DMS153 (cell line): ENCODE measurements at places on chromosomes 2 and 18.

- peak; percentile 92 for DNase-seq
Measured at GRCh38 chr2:212940816-212941215, 210.6 kb downstream of the IKZF2 start.

- no peak for DNase-seq
Measured at GRCh38 chr2:96291751-96292150, 13.6 kb downstream of the SNRNP200 start.

- DNase-seq = no peak
Measured at GRCh38 chr2:108228006-108228405, 11.8 kb upstream of the SULT1C3 start.

DNA sequence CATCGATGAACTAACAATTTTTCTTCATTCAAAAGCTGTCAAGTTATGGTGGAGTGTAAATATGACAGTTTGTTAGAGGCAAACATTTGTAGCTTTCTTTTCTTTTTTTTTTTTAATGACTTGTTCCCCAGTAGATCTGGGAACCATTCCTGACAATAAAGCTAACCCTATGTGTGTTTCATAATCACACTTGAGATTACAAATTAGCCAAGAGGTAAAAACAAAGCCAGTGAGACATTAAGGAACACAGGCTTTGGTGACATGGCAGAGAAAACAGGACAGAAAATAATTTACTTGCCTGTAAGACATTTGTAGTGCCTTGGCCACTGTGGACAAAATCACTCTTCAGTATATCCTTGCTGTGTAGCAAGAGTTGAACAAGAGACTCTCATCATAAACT is 135.9 kb downstream of the UBE2E3 start:
- no peak for DNase-seq

DNA sequence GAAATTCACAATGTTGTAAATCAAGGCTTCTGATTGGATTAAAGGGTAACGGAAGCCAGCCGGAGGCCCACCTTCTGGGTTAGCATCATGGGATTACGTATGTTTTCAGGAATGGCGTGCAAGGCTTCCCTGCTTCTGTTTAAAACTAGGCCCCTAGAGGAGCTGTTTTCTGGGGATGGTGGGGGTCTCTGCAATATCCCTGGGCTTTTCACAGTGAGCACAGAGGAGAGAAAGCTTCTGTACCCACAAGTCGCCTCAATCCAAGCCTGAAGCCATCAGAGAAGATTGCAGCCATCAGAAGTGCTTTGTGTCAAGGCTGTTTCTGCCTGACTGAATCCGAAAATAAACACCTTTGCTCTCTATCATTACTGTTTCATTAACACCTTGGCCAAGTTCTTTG is 226.9 kb upstream of the SMIM21 start:
- DNase-seq = no peak

DNA sequence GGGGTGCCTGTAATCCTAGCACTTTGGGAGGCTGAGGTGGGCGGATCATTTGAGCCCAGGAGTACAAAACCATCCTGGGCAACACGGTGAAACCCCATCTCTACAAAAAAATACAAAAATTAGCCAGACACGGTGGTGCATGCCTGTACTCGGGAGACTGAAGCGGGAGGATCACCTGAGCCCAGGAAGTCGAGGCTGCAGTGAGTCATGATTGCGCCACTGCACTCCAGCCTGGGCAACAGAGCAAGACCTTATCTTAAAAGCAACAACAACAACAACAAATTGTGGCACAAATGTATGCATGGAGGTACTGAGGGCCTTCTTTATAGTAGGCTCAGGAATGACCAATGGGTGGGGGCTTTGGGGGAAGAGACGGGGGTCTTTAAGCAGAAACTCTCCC is 38.5 kb downstream of the HPCAL1 start:
- no peak for DNase-seq

DNA sequence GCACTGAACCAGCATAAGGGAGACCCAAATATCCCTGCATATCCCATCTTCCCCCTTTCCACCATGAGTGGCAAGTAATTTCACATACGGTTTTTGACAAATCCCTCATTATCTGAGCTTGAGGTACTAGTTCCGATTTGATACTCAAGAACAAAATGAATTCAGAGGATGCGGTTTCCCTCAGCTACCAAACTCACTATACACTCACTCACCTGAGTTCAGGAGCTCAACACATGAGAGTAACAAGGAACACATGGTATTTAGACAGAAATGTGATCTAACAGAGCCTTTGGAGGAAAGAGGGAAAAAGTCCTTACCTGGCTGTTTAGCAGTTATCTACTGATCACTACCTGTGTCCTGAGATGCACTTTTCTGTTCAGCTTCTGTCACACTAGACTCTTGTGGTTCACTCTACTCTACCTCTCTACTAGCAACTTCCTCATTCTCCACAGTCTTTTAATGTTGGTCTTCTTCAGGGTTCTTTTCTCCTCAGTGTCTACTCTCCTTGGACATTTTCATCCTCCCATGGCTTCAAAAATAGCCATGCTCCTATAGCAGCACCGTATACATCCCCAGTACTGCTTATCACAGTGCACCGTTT is 25.1 kb downstream of the ASXL2 start:
- no peak for DNase-seq

DNA sequence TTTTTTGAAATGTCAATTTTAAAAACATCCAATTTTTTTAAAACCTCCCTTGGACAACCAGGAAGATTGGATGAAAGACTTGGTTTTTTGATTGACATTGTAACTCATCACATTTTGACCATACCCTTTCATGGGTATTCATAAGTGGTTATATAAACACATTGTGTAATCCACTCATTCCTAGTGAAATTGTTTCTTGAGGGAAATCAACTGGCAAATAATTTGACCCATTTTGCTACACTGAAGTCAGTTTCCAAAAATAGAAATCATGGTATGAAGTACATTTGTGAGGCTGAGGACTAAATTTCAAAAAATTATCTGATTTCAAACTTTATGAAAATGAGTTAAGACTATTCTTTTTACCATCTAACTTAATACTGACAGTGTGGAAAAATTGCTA is 31.5 kb downstream of the FBXO48 start:
- DNase-seq = no peak

DNA sequence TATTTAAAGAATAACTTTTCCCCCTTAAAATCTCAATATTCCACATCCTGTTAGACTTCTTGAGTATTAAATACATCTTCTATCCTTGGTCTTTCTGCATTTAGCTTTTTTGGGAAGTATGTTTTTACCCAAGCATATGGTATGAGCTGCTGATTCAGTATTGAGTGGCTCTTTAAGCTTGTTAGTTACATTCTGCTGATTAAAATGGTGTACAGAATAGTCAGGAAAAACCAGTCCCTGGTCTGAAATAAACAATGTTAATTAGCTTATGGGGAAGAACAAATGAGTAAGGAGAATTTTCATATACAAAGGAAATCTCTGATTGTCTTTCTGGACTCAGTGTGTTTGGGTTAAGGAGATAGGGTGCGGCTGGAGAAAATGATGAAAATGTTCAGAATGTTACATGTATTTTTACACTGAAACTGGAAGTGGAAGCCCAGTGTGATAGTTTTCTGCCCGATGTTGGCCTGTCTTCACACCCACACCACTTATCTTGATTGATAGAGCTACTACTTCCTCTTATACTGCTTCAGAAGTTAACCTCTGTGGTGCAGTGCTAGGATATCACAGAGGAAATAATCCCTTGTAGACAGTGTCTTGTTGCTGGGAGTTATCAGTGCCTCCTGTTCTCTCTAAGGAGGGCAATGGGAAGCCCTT is 84.0 kb downstream of the MSH2 start:
- no peak for DNase-seq

DNA sequence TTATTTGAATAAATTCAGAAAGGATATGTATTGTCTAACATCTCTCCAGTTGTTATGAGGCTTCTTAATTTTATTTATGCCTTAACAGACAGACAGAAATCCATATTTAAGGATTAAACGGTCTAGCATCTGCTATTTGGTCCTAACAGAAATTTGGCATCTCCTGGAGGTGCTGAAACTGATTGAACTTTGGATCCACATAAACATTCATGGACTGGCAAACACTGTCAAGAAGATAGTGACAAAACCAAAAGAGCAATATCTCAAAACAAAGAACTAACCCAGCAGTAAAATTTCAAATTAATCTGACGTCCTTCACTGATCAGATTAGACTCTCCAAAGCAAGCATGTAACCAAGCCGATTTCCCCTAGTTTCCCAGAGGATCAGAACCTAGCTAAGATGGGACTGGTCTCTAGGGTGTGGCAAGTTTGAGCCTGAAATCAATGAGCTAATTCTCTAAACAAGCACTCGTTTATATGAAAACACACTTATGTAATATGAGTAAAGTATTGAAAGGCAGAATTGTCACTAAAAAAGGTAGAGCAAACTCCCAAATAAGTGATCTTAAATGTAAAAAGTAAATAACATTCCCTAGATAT is 139.5 kb downstream of the NOL4 start:
- DNase-seq = no peak

- DNase-seq = no peak
Measured at GRCh38 chr2:225340923-225341322, 58.6 kb upstream of the NYAP2 start.

DNA sequence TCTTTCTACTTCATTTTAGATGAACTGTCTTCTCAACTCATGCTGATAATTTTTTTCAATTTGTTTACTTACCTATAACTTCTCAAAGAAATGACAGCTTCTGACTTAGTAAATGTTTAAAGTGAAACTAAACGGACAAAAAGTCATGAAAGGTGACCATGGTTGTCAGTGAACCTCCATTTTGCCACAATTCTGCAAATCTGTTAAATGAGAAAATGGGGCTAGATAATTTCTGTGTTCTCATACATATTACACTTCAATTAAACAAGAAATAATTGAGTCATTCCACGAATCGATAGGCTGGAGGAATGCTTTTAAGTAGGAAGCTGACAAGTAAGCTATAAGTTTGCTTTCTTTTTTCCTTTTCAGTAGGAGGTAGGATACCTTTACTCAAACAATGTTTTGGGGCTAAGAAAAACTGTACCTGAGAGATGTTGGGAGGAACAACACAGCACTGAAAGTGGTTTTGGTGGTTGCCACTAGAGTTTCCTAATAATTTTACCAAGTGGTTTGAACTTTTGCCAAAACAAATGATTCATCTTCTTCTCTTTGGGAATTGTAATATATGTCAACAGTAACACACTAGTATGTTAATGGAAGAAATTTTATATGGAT is 17.1 kb downstream of the DYNAP start:
- DNase-seq = no peak

GRCh38 chr18:5197032-5197434 is at the start of gene AKAIN1:
TSS of gene AKAIN1 (minus strand) at chr18:5197257. CDS start at chr18:5197053, 204 bp downstream.
- DNase-seq = no peak

DNA sequence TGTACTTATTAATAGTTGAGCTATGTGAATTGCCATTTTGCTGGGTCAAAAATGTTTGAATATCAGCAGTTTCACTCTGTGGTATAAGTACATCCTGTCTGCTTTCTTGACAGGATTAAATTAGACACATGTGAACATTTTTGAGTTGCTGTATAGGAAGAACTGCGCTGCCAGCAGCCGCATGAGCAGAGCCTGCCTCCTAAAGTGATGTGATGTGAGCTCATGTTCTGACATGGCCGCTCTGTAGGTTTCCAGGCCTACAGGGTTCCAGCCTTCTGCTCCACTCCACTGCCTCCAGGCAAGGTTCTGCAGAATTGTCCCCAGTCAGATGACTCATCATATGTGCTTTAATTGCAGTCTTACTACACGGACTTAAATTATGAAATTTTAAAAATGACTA is 119.7 kb upstream of the NFATC1 start:
- DNase-seq = no peak

- DNase-seq = no peak
Measured at GRCh38 chr2:68936427-68936826, 16.3 kb downstream of the GKN2 start.

DNA sequence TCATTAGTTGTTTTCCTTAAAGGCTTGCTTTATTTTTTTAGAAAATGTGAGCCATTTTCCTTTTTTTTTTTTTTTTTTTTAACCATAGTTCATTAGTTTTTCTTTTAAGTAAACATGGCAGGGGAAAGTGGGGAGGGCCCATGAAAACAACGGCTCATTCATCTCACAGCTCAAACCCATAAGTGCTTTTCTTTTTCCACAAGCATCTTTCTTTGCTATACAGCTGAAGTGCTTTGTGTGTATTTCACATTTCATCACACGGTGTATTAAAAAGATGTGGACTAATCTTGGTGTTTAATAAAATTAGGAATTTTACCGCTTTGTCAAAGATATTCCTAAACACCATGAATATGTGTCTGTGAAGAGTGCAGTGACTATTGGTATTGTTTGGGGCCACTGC is 41.6 kb downstream of the RHBDD1 start:
- DNase-seq = no peak

GRCh38 chr2:188976545-188977268 is 2.5 kb downstream of the COL3A1 start:
- no peak for DNase-seq

GRCh38 chr2:55231546-55232083 is 478 bp downstream of the CLHC1 start:
- DNase-seq = no peak

DNA sequence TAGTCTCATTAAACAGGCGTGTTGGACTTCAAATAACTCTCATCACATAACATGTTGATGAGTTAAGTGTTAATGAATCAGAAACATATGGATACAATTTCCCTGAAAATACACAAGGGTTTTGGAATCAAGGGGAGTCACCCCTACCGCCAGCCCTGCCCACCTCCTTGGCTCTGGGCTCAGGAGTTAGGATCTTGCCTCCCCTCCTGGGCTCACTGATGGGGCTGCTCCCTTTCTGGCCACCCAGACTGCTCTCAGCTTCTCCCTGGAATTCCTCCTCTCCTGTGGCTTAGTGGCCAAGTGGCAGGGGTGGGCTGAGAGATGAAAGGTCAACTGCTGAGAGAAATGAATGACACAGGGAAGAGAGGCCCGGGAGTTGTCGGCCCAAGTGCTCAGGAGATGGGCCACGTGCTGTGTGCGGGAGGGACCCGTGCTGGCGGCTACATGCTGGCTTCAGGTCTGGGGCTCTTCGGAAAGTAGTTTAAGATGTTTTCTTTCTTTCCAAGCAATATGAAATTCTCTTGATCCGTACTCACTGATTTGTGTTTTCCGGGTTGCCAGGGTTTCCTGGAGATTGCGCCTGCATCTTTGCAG is 55.8 kb upstream of the TNP1 start:
- no peak for DNase-seq

DNA sequence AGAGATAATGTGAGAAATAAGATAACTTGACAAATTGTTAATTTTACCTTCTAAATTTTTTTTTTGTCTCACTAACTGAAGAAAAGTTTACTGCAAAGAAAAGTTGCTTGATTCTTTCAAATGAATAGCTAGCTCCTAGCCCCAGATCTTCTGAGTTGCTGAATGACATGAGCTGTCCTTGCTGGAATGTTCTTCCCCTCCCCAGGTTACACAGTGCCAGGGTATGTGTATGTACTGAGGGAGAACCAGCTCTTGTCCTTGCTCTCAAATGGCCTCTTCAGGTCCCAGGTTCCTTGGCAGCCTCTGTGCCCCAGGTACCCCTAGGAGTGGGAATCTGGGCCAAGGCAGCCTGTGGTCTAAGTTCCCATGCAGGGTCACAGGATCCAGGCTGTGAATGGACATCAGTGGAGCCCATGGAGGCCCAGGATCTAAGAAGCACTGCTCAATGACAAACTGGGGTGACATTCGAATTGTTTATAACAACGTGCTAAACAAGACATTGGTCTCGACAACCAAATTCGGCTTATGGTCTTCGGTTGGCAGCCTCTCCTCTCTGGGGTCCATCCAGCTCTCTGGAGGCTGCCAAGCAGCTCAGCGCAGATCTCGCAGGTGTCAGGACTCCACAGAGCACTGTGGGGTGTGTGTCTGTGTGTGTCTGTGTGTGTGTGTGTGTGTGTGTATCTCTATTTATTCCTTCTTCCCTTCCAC is 17.1 kb upstream of the INO80C start:
- no peak for DNase-seq

GRCh38 chr2:47079515-47080412 is 75.3 kb downstream of the STPG4 start:
- DNase-seq = no peak
